ENCODE measurements at places on chromosomes 13 and 19.

DNA sequence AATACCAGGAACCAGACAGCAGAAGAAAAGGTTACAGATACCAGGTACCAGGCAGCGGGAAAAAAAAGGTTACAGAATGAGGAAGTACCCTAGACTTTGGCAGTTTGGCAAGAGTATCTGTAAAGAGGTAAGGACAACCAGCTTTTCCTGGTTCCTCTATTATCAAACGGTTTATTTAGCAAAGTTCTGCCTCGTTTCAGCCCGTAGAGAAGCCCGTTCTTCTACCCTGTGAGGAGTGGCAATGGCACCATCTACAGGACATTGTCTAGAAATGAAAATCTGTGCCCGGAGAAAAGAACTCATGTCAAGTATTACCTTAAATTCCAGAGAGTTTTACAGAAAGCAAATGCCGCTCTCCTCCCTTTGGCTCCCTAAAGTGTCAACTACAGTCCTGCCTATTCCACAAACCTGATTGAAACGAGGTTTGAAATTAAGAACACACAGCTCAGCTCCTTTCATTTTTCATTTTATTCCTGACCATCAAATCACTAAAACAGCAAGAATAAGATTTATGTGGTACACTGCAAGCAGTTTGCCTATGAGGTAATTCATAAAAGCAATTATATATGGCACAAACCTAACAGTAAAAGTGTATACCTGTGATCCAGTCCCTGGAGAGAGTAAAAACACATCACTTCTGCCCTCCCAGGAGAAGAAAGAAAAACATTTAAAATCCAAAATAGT lies 226.3 kb downstream of the SLC7A1 start:
- no peak for DNase-seq

GRCh38 chr13:108984251-108984920 lies 355.0 kb downstream of the MYO16 start:
- no peak for DNase-seq

DNA sequence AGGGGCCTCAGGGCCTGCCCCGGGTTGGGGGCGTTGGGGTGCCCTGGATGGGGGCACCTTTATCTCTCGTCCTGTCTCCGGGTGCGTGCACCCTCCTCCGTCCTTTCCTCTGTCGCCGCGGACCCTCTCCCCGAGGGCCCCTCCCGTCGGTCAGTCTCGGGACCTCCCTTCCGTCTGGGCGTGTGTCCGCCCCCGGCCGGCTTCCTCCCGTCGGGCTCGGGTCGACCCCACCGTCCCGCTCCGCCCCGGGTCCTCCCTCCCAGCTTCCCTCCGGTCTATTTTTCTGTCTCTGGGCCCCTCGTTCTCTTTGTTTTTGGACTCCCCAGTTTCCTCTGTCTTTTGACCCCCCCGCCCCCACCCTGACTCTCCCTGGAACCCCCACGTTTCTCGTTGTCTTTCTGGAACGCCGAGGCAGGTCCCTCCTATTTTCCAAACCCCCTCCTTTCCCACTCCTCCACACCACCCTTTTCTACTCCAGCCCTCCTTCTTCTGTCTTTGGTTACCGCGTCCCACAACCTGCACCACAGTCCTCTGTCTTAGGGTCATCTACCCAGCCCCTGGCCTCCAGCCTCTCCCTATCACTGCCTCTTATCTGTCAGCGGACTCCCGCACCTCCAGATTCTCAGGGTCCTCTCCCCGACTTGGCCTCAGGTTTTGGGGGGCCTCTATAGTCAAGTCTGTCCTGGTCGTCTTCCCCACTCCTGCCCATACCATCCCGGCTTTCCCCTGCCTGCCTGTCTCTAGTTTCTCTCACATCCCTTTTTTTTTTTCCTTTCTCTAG lies 757 bp downstream of the EGLN2 start:
- no peak for DNase-seq

DNA sequence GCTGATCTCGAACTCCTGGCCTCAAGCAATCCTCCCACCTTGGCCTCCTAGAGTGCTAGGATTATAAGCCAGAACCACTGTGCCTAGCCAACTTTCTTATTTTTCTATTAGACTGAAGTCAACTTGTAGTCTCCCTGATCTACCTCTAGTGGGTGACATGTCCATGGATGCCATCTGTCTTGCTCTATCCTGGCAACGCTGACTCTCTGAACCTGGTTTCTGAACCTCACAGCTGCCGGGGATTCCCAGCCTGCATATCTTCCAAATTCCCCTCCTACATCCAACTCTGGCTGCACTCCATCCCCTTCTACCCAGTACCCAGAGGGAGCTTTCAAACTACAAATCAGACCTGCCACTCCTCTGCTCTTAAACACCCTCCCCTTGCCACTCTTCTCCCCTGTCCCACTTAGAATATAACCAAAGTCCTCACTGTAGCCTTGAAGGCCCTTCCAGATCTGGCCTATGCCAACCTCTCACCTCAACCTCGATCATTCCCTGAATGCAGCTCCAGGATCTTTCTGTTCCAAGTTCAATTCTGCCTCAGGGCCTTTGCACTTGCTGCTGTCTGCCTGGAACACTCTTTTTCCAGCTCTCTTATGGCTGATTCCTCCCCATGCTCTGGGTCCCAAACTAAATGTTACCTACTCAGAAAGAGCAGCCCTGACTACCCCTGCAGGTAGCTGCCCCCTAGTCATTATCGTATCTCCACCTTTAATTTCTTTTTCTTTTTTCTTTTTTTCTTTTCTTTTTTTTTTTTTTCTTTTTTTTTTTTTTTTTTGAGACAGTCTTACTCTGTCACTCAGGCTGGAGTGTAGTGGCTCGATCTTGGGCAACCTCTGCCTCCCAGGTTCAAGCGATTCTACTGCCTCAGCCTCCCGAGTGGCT lies 2.2 kb downstream of the CLIP3 start:
- DNase-seq, result no peak

DNA sequence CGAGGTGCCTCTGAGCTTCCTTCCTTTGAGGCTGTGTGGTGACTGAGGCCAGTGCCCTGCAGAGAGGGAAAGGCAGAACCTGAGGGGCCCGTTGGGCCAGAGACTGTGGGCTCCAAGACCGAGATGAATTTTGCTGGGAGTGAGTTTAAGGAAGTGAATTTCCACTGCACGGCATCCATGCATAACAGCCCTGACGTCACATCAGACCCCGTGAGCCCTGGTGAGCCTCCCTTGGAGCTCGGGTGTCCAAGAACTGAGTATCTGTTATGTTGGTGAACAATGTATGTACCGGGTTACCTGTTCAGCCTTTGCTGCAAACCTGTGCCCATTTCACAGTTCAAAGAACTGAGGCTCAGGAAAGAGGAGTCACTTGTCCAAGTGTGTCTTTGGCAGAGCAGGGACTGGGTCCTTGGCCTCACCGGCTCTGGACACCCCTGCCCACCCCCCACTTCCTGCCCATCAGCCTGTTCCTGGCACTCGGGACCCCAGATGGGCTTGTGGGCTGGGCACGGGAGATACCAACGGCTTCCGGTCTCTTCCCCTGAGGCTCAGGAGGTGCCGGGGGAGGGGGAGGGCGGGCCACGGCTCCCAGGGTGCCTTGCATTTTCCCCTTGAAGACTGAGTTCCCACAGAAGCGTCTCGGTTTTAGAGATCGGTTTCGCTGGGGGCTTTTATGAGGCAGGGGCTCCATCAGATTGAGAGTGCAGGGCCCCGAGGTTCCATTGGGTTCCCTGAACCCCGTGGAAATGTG lies 33.7 kb downstream of the NFILZ start:
- DNase-seq, result no peak

GRCh38 chr19:14676762-14677161 lies 2.1 kb upstream of the ADGRE3 start:
- no peak for DNase-seq

GRCh38 chr19:8361921-8362793 lies 1.8 kb upstream of the ANGPTL4 start:
- DNase-seq, result no peak

- no peak for DNase-seq
Observed at GRCh38 chr13:40333226-40333625, 333.2 kb downstream of the FOXO1 start.

DNA sequence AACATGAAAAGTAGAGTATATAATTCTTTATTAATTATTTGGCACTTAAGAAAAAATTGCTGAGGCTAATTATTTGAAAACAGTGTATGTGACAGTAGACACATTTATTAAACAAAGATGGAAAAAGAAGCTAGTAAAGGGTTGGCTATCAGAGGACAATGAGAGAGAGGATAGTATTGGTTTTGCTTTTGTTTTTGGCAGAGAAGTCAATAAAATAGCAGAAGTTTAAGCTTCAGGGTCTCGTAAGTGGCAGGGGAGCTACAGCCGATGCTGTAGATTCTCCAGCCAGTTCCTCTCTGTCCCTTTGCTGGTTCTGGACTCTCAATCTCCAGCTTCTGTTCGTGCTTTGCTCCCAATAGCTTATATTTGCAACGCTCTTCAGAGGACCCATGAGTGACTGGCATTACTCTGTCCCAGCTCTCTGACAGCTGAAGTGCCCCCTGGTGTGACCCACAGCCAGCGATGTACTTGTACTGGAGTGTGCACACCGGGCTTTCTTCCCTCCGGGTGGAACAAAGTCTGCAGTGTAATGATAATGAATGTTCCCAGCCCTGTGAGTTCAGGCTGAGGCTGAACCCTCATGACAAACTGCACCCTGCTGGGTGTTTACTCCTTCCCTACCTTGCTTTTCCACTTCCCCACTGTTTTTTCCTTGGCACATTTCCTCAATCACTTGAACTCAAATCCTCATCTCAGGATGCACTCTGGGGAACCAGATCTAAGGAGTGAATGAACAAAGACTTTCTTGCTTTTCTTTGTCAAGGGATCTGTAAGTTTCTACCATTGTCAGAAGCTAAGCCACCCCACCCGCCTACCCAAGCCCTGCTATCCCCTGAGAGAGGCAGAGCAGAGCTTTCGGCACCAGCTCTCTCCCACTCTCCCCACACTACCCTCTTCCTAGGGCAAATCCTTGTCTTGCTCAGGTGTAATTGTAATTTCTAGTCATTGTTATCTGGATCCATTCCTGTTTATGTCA lies 254.8 kb downstream of the LHFPL6 start:
- DNase-seq, result no peak

DNA sequence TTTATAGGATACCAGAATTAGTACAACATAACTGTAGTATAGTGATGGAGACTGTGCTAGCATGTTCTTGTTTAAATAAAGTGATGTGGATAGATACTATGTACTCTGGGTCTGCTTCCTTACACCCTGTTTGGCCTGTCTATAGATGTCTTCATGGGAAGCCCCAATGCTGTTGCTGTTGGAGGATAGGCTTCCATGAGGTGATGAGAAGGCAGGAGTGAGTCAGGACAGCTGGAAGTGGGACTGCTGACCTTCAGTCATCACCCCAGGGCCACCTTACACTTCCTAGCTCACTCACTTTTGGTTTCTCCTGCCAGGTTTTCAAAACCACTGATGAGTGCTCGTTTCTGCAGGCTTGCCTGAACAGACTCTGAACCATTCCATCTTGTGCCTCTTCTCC lies 4.2 kb downstream of the KCTD4 start:
- no peak for DNase-seq

- no peak for DNase-seq
Observed at GRCh38 chr13:106213028-106213757, 322.3 kb downstream of the EFNB2 start.

DNA sequence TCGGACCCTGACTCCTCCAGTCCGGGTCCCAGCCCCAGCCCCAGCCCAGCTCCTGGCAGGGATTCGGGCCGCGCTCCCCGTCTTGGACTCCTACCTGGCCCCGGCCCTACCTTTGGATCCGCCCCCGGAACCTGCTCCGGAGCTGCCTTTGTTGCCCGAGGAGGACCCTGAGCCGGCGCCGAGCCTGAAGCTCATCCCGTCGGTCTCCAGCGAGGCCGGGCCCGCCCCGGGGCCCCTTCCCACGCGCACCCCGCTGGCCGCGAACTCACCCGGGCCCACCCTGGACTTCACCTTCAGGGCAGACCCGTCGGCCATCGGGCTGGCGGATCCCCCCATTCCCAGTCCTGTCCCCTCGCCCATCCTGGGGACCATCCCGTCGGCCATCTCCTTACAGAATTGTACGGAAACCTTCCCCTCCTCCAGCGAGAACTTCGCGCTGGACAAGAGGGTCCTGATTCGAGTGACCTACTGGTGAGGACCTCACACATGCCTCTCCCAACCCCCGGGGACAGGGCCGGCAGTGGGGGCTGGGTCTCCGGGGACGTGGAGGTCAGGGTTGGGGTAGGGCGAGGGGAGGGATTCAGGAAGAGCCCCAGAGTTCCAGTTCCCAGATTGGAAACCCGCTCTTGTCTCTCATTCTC lies 732 bp downstream of the SELENOV start:
- no peak for DNase-seq

GRCh38 chr13:42970824-42971690 lies 21.0 kb downstream of the EPSTI1 start:
- no peak for DNase-seq

- no peak for DNase-seq
Observed at GRCh38 chr13:72104656-72105180, 237.7 kb upstream of the DACH1 start.

GRCh38 chr13:113931841-113932459 lies 41.9 kb downstream of the C13orf46 start:
- no peak for DNase-seq

DNA sequence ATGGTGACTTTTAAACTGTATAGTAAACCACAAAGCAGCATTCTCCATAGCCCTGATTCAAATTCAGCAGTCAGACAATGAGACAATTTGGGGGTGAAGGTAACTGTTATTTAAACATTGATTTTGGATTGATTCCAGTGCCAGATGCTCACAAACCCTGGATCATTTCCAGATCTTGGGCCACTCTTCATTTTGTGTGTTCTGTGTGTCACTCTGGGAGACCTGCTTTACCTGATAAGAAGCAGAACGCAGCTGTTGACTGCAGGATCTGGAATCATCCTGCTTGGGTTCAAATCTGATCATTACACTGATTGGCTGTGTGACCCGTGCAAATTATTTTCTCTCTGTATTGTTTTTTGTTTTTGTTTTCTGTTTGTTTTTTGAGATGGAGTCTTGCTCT lies 4.0 kb upstream of the PCDH8 start:
- DNase-seq, result no peak

DNA sequence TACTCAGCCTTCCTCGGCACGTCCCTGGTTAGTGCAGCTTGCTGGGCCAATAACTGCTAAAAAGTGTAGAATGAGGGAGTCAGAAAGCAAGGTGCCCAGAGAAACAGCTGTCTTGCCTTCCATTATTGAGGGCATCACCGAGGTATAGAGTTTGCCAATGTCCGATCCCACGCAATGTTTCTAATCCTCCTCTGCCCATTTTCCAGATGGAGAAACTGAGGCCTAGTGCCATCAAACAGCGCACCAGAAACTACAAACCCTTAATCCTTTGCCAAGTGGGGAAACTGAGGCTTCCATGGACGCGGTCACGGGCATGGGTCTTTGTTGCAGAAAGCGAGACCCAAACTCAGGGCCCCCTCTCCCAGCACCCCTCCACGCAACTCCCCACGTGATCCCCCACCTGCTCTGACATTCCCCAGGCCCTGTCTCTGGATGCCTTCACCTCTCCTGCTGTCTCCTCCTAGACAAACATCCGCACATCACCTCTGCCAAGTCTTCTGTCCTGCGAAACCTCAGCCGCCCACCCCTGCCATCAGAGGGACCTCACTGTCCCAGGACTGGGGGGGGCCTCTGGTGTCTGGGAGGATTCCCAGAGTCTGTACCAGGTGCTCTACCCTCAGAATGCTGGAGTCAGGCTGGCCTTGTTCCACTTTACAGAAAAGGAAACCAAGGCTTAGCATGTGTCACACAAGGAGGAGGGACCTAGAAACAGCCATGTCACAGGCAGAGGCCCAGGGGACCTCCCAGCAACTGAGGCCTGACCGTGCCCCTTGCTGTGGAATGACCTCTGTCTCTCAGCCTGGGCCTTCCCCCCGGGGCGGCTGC lies 930 bp upstream of the PDE4C start:
- no peak for DNase-seq

GRCh38 chr13:50523307-50523706 lies 320.2 kb downstream of the DLEU7 start:
- no peak for DNase-seq

- DNase-seq, result no peak
Observed at GRCh38 chr13:87459419-87459818, 211.8 kb upstream of the SLITRK5 start.

- no peak for DNase-seq
Observed at GRCh38 chr13:94209117-94209516, 270.4 kb downstream of the DCT start.

All from stimulated activated CD4-positive, alpha-beta T cell treated with anti-CD3 and anti-CD28 coated beads, Interleukin-15, amount 100 ng/mL, for 1 hour (primary cell).